Heart left ventricle (tissue), 16 donors: ENCODE measurements at places on chromosomes 4 and X. TPM values are rescaled to one million over a fixed set of nuclear protein-coding genes. Genes with fewer than 3 reads are reported as not detected.

BMP3 gene
- 3.7 TPM for total RNA-seq

SMPX gene
- total RNA-seq = 632 TPM

TEX13C gene
- not detected for total RNA-seq

DNA sequence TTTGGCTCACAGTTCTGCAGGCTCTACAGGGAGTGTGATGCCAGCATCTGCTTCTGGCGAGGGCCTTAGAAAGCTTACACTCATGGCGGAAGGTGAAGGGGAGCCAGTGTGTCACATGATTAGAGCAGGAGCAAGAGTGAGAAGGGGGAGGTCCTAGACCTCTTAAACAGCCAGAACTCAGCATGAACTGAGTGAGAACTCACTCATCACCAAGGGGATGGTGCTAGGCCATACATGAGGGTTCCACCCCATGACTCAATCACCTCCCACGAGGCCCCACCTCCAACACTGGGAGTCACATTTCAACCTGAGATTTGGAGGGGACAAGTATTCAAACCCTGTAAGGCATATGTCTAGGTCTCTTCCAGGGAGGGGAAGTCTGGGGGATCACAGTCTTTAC lies 33.4 kb downstream of the SPRY1 start:
- no peaks in the 10 kb centered on the region for H3K4me1 ChIP-seq
- H3K4me3 ChIP-seq = no peak overlapping the region
- H3K27ac ChIP-seq = no peak overlapping the region
- H3K36me3 ChIP-seq = no peaks in the 10 kb centered on the region
- H3K27me3 ChIP-seq = no peaks in the 10 kb centered on the region

- H3K27me3 ChIP-seq = no peaks in the 10 kb centered on the region
- no peaks in the 10 kb centered on the region for H3K4me1 ChIP-seq
- DNase-seq = no peak
- H3K36me3 ChIP-seq = no peaks in the 10 kb centered on the region
- no peak overlapping the region for H3K27ac ChIP-seq
- no peak overlapping the region for H3K4me3 ChIP-seq
These were observed 69.6 kb upstream of the RASGEF1B start for GRCh38 chr4:81541161-81541945.

- no peaks in the 10 kb centered on the region for H3K36me3 ChIP-seq
- DNase-seq = no peak
- no peak overlapping the region for H3K4me3 ChIP-seq
- no peaks in the 10 kb centered on the region for H3K4me1 ChIP-seq
- H3K27ac ChIP-seq = no peak overlapping the region
These were observed 408.3 kb downstream of the HNRNPD start for GRCh38 chr4:81965454-81965853.

DNA sequence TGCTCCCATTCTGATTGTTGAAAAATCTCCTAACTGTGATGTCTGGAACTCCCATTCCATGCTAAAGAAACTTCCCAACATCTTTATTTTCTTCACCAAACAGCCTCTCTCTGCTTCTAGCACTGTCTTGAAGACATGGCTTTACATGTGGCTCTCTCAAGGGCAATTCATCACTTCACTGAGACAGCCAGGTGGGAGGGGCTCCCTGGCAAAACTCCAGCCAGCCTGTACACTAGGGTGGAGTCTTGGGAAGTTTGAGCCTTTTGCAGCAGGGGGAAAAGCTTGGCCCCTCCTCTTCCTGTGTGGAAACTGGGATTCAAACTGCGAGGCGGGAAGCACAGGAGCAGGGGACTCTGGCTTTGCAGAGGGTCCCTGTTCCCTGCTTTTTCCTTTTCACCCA lies 130.5 kb upstream of the TTC29 start:
- no peaks in the 10 kb centered on the region for H3K36me3 ChIP-seq
- H3K4me3 ChIP-seq = no peak overlapping the region
- DNase-seq = no peak
- H3K4me1 ChIP-seq = peaks cover 10% of the 10 kb centered on the region
- H3K27ac ChIP-seq = no peak overlapping the region
- H3K27me3 ChIP-seq = no peaks in the 10 kb centered on the region

DNA sequence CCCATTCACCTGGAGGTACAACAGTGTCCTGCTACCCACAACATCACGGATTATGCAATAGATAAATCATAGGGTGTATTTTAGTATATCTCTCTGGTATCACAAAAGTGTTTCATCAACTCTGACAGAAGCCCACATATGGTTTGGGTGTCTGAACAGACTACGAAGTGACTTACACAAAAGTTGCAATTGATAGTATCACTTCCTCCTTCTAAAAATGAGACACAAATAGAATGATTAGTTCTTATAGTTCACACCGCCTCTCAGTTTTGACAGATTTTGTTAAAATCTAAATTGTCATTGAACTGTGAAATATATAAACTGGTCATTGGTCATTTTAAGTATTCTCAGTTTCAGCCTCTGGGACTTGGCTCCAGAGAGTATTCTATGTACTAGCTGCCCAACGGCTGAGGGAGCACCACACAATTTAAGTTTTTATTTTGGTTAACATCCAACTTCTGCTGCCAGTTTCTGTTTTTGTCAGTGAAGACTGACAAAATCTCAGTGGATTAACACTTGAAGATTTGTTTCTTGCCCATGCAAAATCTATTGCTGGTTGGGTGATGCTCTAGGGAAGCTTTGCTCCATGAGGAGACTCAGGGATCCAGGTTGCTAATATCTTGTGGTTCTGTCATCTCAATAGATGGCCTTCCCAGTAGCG lies 113.8 kb upstream of the PUDP start:
- H3K4me3 ChIP-seq = no peak overlapping the region
- H3K36me3 ChIP-seq = no peaks in the 10 kb centered on the region
- no peak for DNase-seq
- no peaks in the 10 kb centered on the region for H3K27me3 ChIP-seq
- H3K27ac ChIP-seq = no peak overlapping the region

- DNase-seq = no peak
- no peak overlapping the region for H3K4me3 ChIP-seq
- H3K27me3 ChIP-seq = no peaks in the 10 kb centered on the region
- no peaks in the 10 kb centered on the region for H3K36me3 ChIP-seq
- H3K27ac ChIP-seq = no peak overlapping the region
These were observed 139.6 kb downstream of the ADAMTS3 start for GRCh38 chr4:72429397-72429889.

DNA sequence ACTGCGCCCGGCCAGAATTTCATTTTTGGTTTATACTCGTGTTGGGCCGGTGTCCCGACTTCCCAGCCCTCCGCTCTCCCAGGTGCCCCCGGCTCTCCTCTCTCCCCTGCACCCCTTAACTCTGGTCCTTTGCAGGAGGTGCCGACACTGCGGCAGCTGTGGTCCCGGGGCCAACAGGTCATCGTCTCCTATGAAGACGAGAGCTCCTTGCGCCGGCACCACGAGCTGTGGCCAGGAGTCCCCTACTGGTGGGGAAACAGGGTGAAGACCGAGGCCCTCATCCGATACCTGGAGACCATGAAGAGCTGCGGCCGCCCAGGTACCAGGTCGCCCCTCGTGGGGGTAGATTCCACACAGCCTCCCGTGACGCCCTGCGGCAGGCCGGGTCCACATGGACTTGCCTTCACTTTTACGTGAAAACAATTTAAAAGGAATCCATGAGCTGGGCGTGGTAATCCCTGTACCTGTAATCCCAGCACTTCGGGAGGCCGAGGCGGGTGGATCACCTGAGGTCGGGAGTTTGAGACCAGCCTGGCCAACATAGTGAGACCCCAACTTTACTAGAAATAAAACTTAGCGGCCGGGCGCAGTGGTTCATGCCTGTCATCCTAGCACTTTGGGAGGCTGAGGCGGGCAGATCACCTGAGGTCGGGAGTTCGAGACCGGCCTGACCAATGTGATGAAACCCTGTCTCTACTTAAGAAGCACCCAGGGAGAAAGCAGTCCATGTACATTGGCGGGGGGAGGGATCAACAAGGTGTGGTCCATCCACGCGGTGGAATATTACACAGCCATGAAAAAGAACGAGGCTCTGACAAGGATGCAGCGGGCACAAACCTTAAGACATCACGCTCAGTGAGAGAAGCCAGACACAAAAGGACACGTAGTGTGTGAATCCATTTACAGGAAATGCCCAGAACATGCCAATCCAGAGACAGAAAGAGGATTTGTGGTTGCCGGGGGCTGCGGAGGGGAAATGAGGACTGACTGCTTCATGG lies 12.0 kb downstream of the PLCXD1 start:
- H3K27ac ChIP-seq = no peak overlapping the region
- no peaks in the 10 kb centered on the region for H3K4me1 ChIP-seq
- H3K36me3 ChIP-seq = peaks cover 4% of the 10 kb centered on the region
- H3K4me3 ChIP-seq = no peak overlapping the region
- no peaks in the 10 kb centered on the region for H3K27me3 ChIP-seq

DNA sequence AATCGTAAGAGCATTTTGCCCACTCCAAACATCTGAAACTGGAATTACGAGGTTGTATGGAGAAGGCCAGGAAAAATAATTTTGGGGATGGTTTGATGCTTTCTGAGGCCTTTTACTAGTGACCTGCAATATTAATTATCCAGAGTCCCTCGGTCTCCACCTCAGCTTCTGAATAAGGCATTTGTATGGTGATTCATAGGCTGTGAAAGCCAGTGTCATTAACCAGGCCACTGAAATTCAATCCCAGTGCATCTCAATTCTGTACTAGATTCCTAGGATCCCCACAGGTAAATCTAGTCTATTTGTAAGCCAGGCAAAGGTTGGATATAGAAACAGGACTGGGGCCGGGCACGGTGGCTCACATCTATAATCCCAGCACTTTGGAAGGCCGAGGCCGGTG lies 135.4 kb upstream of the RBPJ start:
- H3K4me1 ChIP-seq = no peaks in the 10 kb centered on the region
- no peak overlapping the region for H3K4me3 ChIP-seq
- DNase-seq = no peak
- no peaks in the 10 kb centered on the region for H3K27me3 ChIP-seq
